ENCODE measurements at places on chromosomes 11 and 22.
A peak's percentile ranks its signal among the peaks of the same experiment; 100 is the strongest.

GRCh38 chr11:10405865-10406592, 49.0 kb upstream of the AMPD3 start:
- peak; percentile 91 for DNase-seq

DNA sequence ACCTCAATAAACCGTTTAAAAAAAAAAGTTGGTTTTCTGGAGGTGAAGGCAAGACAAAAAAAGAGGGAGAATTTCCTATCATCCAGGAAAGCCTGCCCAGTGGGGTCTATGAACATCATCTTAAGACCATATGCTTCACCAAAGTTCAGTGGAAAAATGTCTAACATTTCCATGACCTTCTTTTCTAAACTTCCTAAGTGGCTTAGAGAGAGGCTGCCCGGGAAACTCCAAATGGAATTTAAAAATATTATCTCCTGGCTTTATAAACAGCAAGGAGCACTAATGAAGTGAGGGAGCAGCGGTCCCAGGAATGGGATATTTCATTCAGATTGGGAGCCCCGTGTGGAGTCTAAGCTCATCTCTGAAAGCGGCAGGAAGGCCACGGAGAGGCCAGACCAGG, 46.9 kb downstream of the ETS1 start:
- no peak for DNase-seq

DNA sequence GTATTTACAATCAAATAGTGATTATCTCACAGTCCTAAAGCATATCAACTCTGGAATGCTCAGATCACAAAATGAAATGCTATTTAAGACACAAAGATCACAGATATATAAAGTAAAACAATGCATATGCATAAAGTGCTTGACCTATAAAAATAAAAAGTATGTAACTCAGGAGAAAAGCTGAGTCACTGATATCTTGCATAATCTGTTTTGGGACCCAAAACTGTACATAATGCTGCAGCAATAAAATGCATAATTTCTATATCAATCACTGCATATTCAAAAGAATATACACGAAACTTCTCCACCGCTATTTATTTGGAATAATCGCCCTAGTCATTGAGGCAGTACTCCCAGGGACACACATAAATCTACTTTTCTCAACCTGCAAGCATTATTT, 34.9 kb upstream of the GRIA4 start:
- peak; percentile 39 for DNase-seq

DNA sequence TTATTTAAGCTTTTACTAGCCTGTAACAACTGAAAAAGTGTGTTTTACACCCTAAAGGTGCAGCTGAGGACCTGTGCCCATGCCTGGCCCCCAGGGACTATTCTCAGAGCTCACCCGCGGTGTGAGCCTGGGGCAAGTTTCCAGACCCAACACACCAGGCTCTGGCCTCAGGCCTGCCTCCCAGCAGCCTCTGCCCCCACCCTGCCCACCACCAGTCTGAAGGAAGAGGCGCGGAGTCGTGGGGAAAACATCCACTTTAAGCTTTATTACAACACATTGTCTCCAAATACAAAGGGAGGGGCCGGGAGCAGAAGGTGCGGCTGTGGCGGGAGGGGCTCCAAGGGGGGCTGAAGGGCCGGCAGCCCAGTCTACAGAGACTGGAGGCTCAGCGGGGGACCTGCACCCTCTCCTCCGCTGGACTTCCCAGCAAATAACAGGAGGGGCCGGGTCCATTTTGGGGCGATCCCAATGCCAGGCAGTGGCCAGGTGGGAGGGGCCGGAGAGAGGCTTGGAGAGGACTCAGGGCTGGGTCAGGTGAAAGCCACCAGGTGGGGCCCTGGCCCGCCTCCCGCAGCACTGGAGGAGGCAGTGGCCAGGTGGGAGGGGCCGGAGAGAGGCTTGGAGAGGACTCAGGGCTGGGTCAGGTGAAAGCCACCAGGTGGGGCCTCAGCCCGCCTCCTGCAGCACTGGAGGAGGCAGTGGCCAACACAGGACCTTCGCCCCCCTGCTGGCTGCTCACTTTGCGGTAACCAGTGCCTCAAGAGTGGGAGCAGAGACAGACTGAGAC, 18.1 kb downstream of the DUSP8 start:
- DNase-seq = no peak

DNA sequence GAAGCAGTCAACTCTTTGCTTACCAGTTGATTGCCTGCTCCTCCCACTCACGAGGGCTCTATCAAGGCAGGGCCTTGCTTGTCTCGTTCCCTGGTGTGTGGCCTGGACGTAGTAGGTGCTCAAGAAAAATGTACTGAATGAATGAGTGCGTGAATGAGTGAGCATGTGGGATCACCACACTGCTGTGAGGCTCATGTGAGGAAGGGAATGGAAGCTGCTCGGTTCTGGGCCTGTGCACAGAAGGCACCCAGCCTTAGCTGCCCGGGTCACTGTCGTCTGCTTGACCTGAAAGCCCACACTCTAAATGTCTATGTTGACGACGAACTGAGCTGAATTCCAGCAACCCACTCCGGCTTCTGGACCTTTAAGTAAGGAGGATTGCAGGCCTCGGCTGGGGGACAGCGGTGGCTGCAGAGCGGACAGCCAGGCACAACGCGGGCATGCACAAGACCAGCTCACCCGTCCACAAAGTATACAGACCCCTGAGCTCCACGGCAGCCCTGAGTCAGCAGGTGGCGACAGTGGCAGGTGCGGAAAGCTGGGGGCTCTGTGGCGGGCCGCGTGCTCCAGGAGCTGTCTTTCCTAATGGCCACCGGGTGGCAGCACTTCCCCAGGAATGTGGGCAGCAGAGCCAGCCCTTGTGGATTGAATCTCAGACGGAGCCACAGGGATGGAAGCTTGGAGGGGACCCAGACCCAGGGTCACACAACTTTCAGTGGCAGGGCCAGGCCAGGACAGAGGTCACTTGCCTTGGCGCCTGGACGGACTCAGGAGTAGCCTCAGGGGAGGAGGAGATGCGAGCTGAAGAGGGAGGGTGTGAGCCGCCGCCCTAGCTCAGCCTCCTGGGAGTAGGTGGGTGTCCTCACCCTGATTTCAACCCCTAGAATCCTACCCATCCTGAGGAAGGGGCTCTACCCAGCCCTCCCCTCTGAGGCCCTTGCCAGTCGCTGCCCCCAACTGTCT, 5.0 kb upstream of the PICK1 start:
- DNase-seq = peak; percentile 61

DNA sequence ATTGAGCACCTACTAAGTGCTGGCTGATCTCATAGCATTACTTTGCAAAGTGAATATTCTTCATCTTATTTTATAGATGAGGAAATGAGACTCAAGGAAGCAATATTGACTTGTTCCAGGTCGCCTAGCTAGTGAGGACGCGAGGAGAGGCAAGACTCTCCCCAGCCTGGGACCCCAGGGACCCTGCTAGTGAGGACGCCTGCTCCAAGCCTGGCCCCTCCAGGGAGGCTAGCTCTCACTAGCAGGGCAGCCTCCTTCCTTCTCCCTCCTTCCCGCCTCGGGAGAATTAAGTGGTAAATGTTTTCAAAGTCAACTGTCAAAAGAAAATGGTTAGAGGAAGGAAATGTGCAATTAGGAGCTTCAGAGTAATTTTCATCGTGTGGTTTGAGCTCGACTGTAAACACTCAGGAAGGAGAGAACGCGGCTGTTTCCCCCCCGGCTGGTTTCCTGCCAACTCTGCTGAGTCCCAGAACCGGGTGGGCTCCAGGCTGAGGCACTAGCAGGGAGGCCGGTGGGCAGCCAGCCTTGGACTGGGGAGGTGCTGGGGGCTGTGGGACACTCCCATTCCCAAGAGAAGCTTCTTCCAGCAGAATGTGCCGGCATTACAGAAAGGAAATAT, 17.9 kb downstream of the MYEOV start:
- no peak for DNase-seq

DNA sequence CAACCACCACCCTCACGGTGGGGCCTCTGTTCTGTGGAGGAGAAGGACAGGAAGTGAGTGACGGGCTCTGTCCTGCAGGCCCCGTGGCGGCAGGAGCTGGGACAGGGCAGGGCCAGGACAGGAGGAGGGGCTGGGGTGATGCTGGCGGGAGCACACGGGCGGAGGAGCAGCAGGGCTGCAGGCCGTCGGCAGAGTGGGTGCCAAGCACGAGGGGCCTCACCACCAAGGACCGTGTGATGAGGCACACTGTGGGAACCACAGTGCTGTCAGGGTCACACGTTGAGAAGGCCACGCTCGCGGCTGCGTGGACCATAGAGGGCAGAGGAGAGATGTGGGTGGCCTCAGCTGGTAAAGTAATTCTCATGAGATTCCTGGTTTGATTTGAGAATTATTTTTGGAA, 8.5 kb downstream of the SCO2 start:
- DNase-seq = no peak

DNA sequence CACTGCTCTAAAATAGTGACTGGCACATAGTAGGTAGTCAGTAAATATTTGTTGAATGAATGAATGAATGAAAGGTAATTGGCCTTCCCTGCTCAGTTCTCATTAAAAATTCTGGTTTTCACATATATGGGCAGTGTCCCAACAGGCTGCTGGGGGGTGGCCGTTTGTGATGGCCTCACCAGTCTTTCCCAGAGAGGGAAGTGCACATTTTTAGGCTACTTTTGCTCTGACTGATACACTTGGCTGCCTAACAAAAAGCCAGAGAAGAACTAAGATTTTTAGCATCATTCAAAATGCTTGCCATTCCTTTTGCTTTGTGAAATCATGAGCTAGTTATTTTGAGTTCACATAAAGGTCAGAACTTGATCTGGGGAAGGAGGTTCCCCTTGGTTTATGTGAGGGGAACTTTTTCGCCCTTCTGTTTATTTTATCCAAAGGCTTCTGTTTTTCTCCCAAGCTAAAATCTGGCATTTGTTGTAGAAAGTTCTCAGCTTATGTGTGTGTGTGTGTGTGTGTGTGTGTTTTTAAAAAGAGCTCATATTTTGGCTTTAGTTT, 83.1 kb downstream of the PTPRJ start:
- DNase-seq = peak; percentile 98

DNA sequence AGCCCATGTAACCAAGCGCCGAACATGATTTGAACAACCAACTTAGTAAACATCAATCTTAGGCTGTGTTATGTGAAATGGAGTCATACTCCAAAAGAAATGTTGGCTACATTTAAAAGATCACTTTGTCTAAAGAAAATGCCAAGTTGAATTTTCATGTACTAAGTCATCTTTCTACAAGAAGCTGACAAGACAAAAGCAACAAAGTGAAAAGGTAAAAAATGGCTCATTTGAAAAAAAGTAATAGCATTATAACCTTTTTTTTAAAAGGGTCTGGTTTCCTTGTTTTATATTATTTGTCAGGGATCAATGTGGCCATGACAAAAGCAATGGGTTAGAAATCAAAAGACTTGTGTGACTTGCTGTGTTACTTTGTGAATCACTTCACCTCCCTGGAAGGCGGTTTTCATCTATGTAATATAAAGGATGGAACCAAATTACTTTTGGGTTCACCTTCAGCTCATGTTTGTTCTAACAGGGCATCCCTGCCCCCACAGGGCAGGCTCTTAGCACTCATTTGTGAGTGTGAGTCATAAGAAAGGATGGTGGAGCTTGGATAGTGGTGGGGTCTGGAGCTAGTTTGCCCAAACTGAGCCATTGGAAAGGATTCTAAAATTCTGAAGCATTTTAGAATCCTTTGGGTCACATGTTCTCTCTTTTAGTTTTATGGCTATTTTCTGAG, 131.9 kb upstream of the MTMR2 start:
- DNase-seq = peak; percentile 47

DNA sequence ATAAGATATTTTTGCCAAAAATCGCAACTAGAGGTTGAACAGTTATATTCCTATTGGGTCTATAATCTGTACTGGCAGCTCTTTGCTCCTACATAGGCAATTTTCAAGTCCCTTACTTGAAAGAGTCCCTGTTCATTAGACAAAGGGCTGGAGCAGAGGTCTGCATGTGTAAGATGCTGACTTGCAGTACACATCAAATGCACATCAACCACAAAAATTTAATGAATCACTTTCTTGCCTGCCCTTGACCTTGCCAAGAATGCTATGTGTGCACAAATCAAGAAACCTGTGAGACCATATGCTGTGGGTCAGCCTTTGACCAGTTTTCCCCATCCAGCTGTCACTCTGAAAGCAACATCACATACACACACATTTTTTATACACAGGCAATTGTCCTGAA, 661.5 kb downstream of the LRRC4C start:
- peak; percentile 16 for DNase-seq

DNA sequence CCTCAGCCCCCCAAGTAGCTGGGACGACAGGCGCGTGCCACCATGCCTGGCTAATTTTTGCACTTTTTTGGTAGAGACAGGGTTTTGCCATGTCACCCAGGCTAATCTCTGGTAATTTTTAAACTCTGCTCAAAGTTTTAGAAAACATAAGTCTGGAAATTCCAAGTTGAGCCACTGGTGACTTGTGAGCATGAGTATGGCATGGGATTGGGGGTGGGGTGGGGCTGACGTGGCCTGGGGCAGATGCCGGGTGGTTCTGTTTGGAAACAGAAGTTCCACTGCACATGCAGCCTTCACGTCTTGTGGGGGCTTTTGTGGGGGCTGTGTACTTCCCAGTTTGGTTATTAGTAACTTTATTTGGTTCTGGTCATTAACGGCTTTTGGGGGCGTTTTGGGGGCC, 67.3 kb downstream of the PTPRJ start:
- peak; percentile 64 for DNase-seq

DNA sequence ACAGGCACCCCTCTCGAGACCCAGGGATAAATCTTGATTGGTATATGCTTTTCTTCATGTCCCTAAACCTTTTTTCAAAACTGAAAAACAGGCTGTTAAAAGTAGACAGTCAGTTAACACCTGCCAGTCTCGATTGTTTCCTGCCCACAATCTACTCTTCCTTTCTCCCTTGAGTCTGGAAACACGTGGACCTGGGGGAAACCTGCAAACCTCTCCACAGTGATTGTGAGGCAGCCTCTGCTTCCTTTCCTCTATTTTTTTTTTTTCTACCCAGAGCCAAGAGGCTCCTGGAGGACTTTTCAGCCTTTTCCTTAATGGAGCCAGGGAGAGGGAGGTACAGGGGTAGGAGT, 69.4 kb upstream of the CLMP start:
- no peak for DNase-seq

- DNase-seq = peak; percentile 100
These were observed 132.4 kb upstream of the ZC3H12C start for GRCh38 chr11:109960831-109961230.

GRCh38 chr11:75383246-75383645, 16.1 kb upstream of the RPS3 start:
- no peak for DNase-seq

GRCh38 chr11:8261921-8262551, 1.6 kb downstream of the LMO1 start:
- DNase-seq = no peak

- no peak for DNase-seq
These were observed 6.0 kb downstream of the ARHGEF12 start for GRCh38 chr11:120342226-120342625.

GRCh38 chr22:49426618-49427266, 400.9 kb downstream of the BRD1 start:
- no peak for DNase-seq
